ENCODE measurements at places on chromosomes 3 and 15.

DNA sequence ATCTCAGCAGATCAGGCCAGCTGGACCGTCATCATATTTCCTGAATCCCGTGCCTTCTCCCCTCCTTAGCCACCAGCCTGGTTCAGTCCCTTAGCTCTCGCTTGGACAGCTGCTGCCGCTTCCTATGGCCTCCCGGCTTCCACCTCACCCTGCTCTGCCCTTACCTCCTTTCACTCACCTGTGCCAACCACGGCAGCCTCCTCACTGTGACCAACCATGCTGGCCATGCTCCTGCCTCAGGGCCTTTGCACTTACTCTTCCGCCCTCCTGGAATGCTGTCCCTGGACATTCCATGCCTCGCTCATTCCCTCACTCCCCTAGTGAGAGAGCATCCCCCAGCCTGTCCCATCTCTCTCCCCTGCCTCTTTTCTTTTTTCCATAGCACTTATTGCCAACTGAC lies 19.2 kb downstream of the GRIP2 start:
- DNase-seq, result no peak

GRCh38 chr3:45972534-45973402 lies 22.9 kb downstream of the FYCO1 start:
- no peak for DNase-seq

DNA sequence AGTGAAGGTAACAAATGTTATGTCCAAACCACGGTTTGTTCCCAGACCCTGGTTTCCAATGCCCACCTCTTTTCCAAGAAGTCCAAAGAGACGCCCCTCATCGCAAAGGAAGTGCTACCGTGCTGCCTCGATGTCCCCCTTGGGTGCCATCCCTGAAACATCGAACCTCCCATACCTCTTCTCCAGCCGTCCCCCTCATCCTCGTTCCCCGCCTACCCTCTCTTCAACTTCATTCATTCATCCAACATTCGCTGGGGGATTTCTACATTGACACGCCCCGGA lies 467 bp downstream of the TIPIN start:
- no peak for DNase-seq

DNA sequence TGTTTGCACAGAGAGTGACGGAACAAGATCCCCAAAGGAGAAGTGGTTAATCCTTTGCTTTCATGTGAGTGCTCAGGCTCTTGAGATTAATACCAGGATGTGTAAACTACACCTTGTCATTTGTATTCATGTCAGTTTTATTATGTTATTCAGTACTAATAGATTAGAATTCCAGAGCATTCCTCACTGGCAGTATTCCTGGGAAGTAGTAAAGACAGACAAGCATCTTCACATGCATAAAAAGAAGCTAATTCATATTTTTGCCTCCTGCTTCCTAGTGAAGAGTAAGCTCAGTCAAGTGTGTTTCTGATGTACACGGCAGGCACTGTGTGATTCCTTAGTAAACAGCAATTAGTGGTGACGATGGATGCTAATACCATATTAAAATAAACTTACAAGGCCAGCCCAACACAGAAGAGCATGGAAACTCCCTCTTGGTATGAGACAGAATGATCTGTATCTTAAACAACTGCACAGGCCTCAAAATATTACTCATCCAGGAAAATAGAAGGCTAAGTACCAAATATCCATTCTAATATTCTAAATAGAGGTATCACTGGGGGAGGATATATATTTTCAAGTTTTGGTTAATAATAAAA lies 336.8 kb upstream of the MCTP2 start:
- DNase-seq, result peak; percentile 15

- DNase-seq, result no peak
Observed at GRCh38 chr3:52119099-52119498, 35.1 kb downstream of the POC1A start.

GRCh38 chr3:115903843-115904242 lies 280.5 kb downstream of the GAP43 start:
- DNase-seq, result no peak

DNA sequence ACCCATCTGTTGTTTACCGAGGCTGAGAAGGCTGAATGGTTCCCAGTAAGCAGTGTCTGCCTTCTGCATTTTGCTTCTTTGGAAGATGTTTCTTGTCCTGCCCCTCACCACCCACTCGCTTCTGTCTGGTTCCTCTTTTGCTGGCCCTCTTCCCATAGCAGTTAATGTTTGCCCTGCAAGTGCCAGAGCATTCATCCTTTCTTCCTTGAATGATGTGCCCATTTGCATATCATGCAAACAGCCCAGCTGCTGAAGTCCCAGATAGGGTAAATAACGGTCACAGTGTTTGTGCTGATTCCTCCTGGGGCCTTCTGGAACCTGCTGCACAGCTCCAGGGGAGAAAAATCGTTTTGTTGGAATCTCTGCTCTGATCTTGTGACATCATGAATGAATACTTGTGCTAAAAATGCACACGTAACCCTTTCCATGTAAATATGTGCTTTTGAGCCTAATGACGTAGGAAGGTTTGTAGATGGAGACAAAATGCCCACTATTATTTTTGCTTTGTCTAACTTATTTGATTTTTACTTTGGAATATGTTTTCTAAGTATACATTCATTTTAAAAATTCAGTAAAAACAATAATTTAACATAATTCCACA lies 381.0 kb downstream of the SOX2 start:
- peak; percentile 62 for DNase-seq

DNA sequence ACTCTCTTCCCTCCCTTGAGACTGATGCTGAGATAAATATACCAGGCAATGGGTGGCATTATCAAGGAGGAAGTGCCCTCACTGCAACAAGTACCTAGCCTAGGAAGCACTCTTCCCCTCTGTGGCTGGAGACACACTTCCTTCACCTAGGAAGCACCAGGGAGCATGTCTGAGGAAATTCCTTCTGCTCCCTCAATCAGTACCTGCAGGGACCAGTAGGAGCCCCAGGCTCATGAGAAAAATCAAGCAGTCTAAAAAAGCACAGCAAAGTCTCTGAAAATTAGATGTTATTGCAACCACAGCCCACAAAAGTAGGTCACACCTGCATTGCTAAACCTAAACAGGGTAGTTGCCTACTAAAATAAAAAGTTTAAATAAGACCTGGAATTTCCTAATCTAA lies 78.2 kb upstream of the TRPM1 start:
- no peak for DNase-seq

GRCh38 chr15:89860431-89860830 lies 33.4 kb downstream of the AP3S2 start:
- no peak for DNase-seq

- peak; percentile 44 for DNase-seq
Observed at GRCh38 chr3:138347960-138348753, at the start of gene MRAS. TSS of gene MRAS (plus strand) at chr3:138348579. CDS start at chr3:138372884, 24,305 bp downstream.

DNA sequence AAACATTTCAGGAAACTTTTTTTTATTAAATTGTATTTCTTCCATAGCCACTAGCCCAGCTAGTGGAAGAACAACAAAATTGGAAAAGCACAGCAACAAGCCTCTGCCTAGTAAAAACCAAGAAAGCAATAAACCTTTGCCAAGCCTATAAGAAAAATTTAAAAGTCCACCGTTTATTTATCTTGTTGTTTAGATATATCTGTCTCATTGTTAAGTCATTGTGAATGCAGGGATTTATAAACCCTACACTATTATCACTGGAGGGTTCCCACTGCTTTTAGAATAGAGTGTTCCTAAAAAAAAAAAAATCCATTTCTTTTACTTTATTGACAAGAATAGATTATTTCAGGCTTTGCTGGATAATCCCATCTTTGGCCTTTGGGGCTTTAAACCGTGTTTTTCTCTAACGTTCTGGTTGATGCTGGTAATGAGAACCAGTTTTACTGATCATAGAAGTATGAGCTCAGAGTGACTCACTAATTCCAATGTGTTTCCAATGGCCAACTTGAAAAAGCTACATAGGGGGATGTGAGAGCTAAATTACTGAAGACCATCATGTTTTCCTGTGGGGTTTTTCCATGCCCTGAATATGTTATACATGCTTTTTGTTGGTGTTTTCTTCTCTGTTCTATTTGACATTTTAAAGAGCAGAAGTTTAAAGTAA lies 634.1 kb downstream of the RBMS3 start:
- no peak for DNase-seq

- DNase-seq, result no peak
Observed at GRCh38 chr3:23741036-23741706, 64.6 kb upstream of the UBE2E1 start.

GRCh38 chr3:37675833-37676596 lies 185.7 kb upstream of the CTDSPL start:
- no peak for DNase-seq

DNA sequence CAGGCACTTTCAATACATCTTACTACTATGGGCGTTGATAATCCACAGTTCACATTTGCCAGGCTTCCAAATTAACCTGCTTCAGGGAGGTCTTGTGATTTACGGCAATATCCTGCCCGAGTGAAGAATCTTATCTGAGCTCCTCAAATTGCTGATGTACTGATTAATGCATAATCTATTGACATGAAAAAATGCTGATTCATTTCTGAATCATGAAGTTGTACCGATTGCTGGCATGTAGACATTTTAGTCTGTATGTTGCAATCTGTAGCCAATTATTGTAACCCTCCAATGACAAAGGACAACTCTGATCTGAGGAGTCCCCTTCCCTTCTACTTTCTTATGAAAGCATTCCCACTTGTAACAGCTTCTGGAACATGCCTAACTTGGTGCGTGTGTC lies 97.2 kb downstream of the SEC22A start:
- no peak for DNase-seq

DNA sequence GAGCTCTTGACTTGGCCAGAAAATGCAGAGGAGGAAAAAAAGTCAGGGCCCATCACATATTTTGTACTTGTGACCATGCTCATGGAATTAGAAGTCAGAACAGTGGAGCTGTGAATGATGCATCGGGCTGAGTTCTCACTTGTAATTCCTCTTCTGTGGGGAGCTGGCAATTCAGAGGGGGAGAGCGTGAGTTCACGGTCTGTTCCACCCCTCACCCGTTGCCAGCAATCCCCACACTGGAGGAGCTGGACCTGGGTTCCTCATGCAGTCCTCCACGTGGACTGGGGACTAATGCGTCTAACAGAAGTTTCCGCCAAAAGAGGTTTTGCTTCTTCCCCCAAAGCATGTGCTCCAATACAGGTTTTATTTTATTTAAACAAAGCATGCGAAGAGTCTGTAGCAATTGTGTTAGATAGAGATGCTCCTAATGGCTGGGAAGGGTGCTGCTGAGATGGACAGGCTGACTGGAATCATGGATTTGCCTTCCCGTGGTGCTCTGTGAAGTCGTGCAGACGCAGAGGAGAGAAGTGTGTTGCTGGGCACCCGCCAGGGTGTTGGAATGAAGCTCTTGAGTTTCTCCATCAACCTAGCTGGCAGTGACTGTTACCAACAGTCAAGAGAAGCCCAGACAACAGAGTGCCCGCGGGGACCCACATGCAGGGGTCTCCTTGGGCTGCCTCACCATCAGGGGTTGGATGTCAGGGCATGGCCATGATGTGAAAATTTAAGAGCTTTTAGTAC lies 77.4 kb upstream of the PCSK6 start:
- no peak for DNase-seq

- DNase-seq, result no peak
Observed at GRCh38 chr15:52362497-52362896, 66.9 kb upstream of the MYO5C start.

DNA sequence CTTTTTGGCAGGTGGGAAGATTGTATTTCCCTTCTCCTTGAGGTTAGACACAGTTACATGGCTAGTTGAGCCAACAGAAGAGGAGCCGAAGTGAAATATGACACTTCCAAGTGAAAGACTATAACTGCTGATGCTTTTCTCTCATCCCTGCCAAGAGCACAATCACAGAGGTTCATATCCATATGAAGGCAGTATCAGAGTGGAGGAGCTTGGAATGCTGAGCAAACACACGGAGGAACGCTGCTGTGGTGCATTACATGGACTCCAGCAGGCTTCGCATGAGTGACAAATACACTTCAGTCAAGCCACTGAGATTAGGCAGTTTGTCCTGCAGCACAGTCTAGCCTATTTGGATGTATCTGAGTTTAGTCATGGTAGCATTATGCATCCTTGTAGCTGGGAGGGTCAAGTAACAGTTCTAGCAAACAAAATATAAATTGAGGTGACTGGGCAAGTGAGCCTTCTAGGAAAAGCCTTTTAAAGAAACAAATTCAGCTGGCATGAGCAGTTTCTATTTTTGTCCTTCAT lies 5.4 kb downstream of the IQCF6 start:
- no peak for DNase-seq

DNA sequence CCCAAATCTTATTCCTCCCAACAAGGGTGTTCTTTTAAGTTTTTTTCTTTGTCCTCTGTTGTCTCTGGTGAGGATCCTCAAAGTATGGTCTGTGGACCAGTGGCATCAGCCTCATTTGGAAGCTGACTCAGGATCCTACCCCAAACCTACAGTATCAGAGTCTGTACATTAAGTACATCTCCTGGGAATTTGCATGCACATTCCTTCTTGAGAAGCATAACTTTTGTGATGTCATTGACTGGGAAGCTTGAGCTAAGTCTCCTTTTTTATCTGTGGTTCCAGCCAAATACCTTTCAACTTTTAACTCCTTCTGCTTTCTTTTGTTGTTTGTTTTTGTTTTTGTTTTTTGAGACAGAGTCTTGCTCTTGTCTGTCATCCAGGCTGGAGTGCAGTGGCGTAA lies 40.5 kb downstream of the ARMC8 start:
- no peak for DNase-seq

DNA sequence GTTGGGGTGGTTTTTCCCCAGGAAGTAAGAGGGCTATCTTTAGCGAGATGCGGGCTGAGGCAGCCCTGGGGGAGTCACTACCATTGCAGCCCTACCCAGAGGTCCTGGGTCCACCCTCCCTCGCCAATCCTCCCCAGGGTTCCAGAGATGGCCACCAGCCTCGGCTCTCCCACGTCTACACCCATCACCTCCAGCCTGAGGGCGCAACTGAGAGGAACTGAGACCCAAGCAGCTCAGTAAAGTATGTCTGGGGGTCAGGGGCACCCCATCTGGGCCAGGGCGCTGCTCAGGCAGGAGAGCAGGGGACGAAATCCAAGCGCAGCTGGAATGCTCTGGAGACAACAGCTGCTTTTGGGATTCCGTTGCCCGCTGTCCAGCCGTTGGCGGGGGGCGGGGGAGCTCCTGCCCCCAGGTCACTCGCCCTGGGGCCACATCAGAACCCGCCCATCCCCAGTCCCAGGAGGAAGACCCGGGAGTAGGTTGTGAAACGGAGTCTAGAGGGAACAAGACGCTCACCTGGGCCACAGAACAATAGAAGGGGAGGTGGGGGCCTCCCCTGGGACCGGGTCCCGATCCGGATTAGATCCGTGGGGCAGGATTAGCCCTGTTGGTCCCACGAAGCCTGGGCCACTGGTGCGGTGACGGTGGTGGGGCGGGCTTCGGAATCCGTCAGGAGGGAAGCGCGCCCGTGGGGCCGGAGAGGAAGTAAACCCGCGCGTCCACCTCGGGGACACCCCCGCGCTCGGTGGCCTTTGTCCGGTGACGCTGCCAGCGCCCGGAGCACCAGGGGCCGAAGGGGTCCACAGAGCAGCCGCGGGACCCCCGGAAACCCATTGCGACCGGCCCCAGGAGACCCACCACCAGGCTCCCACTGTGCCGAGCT lies 1.4 kb upstream of the NDUFAF3 start:
- DNase-seq, result peak; percentile 20

GRCh38 chr3:175704366-175705055 lies 845.4 kb downstream of the NAALADL2 start:
- no peak for DNase-seq

- no peak for DNase-seq
Observed at GRCh38 chr3:72181251-72181650, 396.3 kb upstream of the PROK2 start.

Measured in NCI-H345 (cell line).